Tibial nerve (tissue), 4 donors: ENCODE measurements at places on chromosomes 6 and 20. TPM values are rescaled to one million over a fixed set of nuclear protein-coding genes. Genes with fewer than 3 reads are reported as not detected.

- H3K36me3 ChIP-seq: no peaks in the 10 kb centered on the region
- H3K27me3 ChIP-seq: no peaks in the 10 kb centered on the region
- no peak overlapping the region for H3K27ac ChIP-seq
- no peak for DNase-seq
- no peak overlapping the region for H3K4me3 ChIP-seq
Observed at GRCh38 chr6:35305117-35305516, 7.5 kb downstream of the DEF6 start.

GRCh38 chr20:23520185-23520584, 29.3 kb downstream of the CST8 start:
- no peaks in the 10 kb centered on the region for H3K4me1 ChIP-seq
- no peaks in the 10 kb centered on the region for H3K36me3 ChIP-seq
- H3K27me3 ChIP-seq: no peaks in the 10 kb centered on the region
- no peak overlapping the region for H3K4me3 ChIP-seq
- no peak overlapping the region for H3K27ac ChIP-seq

DNA sequence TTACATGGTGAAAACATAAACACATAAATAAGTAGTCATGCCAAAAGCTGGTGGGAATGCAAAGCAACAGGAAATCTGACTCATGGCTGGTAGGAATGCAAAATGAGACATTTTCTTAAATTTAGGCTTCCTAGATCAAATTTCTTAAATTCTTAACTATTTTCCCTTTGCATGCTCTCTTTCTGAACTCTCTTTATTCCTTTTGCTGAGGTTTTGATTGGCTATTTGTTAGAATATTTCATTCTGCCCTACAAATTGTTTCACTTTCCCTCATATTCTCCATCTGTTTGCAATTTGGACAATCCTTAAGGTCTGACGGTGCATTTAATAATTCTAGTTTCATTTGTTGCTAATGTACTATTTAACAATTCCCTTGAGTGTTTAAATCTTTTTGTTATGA, 437.5 kb upstream of the RGS17 start:
- no peaks in the 10 kb centered on the region for H3K36me3 ChIP-seq
- H3K4me3 ChIP-seq: no peak overlapping the region
- no peaks in the 10 kb centered on the region for H3K4me1 ChIP-seq
- no peak for DNase-seq
- no peak overlapping the region for H3K27ac ChIP-seq
- H3K27me3 ChIP-seq: no peaks in the 10 kb centered on the region

GRCh38 chr20:313948-314347, 11.4 kb upstream of the SOX12 start:
- no peak for DNase-seq
- no peaks in the 10 kb centered on the region for H3K36me3 ChIP-seq
- H3K4me1 ChIP-seq: peaks cover 6% of the 10 kb centered on the region
- H3K27me3 ChIP-seq: no peaks in the 10 kb centered on the region

DNA sequence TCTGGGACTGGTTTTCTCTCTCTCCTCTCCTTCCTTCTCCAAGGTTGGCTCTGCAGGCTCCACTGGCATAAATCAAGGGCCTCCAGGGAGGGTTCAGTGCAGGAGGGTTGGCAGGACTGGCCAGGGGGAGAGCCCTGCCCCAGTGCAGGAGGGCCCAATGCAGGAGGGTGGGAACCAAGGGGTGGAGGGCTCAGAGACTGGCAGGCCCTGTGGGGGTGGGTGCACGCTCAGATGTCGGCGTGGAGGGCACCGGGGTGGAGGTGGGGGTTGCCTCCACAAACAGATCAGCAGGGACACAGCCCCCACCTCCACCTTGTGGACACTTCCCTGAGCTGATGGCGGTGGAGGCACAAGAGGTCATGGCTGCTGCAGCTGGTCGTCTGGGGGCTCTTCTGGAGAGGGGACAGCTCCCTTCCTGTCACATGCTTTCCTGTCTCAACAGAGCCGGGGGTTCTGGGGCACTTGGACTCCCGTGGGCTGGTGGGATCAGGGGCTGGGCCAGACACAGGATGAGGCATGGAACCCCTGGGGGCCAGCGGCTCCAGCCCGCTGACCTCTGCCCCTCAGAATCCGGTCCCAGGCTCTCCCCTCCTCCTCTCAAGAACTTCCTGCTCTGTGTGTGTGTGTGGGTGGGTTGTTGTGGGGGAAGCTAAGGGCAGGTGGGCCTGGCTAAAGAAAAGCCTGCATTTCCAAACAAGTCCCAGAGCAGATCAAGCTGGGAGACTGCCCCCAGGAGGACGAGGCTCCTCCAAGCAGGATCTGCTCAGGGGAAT, 2.7 kb upstream of the ABHD16B start:
- peak overlapping the region; percentile 68 for H3K27ac ChIP-seq
- no peak for DNase-seq
- H3K36me3 ChIP-seq: no peaks in the 10 kb centered on the region
- H3K4me1 ChIP-seq: peaks cover 37% of the 10 kb centered on the region
- peaks cover 27% of the 10 kb centered on the region for H3K27me3 ChIP-seq
- no peak overlapping the region for H3K4me3 ChIP-seq

DNA sequence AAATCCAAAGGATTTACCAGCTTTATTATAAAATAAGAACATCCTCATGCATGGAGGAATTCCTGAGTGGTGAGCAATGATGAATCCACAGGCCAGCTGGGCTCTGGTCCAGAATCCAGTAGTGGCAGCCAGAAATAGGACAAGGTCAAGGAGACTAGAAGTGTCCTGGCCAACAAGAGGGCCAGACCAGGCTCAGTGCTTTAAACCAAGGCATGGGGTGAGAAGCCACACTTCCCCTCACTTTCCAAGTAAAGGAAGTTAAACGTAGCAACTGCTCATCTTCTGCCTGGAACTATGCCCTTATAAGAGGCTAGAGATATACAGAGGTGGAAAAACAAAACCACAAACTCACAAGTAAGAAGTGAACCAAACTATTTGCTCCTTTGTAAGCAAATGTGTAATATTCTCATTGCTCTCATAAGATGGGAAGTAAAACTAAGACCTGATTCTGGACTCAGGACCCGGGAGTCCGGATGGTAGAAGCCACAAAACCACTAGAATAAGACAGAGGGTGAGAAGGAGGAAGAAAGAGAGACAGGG, 253.2 kb downstream of the UST start:
- DNase-seq: no peak
- H3K27ac ChIP-seq: peak overlapping the region; percentile 8
- H3K27me3 ChIP-seq: no peaks in the 10 kb centered on the region
- H3K4me3 ChIP-seq: no peak overlapping the region
- peaks cover 8% of the 10 kb centered on the region for H3K4me1 ChIP-seq

DNA sequence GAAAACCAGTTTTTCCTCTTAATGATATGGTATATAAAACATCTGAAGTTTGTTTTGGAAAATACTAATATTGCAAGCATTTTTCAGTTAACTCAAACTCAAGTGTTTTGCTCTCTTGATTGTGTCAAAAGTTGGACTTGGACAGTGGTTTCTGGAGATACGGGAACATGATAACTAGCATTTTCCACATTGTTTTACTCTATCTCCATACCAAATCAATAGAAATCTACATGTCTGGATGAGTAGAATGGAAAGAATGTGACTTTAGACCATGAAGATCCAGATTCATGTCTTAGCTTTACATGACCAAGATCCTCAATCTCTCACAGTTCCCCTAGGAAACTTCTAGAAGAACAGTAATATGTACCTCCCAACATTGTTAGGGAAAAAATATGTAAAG, 22.2 kb upstream of the FBXO30 start:
- H3K4me1 ChIP-seq: no peaks in the 10 kb centered on the region
- H3K4me3 ChIP-seq: no peak overlapping the region
- no peaks in the 10 kb centered on the region for H3K36me3 ChIP-seq
- no peak for DNase-seq
- H3K27ac ChIP-seq: no peak overlapping the region

The PDYN gene
- not detected for total RNA-seq

The KHDC1L gene
- not detected for total RNA-seq

The CLPSL1 gene
- not detected for total RNA-seq

The MBOAT1 gene
- total RNA-seq: 25.6 TPM
